Esophagus (tissue), 2 donors: ENCODE measurements at places on chromosomes 6 and 20. TPM values are rescaled to one million over a fixed set of nuclear protein-coding genes. Genes with fewer than 3 reads are reported as not detected.

The RIPOR3 gene
- 2.6 TPM for polyA plus RNA-seq

The TMEM244 gene
- polyA plus RNA-seq = not detected

The MRPS18B gene
- 50.7 TPM for polyA plus RNA-seq

The NNAT gene
- polyA plus RNA-seq = 3.8 TPM

The CDYL gene
- 10.5 TPM for polyA plus RNA-seq

The CLDN20 gene
- polyA plus RNA-seq = not detected

The VGLL2 gene
- 0.04 TPM for polyA plus RNA-seq

The ASIP gene
- polyA plus RNA-seq = 0.07 TPM

The GPX5 gene
- not detected for polyA plus RNA-seq

The TFAP2D gene
- polyA plus RNA-seq = not detected

The ATG5 gene
- polyA plus RNA-seq = 9.1 TPM

The HEY2 gene
- polyA plus RNA-seq = 0.86 TPM

The NKAPL gene
- polyA plus RNA-seq = 0.85 TPM

The BPIFB1 gene
- 1.4 TPM for polyA plus RNA-seq

The LRRN4 gene
- polyA plus RNA-seq = not detected

The PRDM13 gene
- not detected for polyA plus RNA-seq

The PCIF1 gene
- polyA plus RNA-seq = 18.0 TPM

The TRIM31 gene
- polyA plus RNA-seq = 0.11 TPM

The PRR18 gene
- polyA plus RNA-seq = not detected

The FAM209B gene
- 0.47 TPM for polyA plus RNA-seq

The BPI gene
- 0.02 TPM for polyA plus RNA-seq

The OR2H2 gene
- polyA plus RNA-seq = not detected

The ADGB gene
- polyA plus RNA-seq = not detected

The CALHM4 gene
- not detected for polyA plus RNA-seq

The DTD1 gene
- 27.4 TPM for polyA plus RNA-seq

The OR2H1 gene
- polyA plus RNA-seq = not detected
